Karpas-422 (cell line): ENCODE measurements at places on chromosomes 13 and 19. TPM values are rescaled to one million over a fixed set of nuclear protein-coding genes. Genes with fewer than 3 reads are reported as not detected.

The NAXD gene
- total RNA-seq = 16.5 and 20.6 TPM in 2 replicates

The KASH5 gene
- total RNA-seq = 0.52 and 0.65 TPM in 2 replicates

- peaks cover 26% of the 10 kb centered on the region for H3K4me1 ChIP-seq
- no peak for DNase-seq
- H3K4me3 ChIP-seq = peak overlapping the region; percentile 61; the same call in 1 of the 2 replicates
- no peaks in the 10 kb centered on the region for H3K36me3 ChIP-seq
- H3K27me3 ChIP-seq = no peaks in the 10 kb centered on the region
Observed at GRCh38 chr19:4635754-4636116, 3.6 kb upstream of the TNFAIP8L1 start.

GRCh38 chr19:835210-835810 is 5.5 kb upstream of the PRTN3 start:
- DNase-seq = no peak
- no peaks in the 10 kb centered on the region for H3K27me3 ChIP-seq
- no peaks in the 10 kb centered on the region for H3K4me1 ChIP-seq
- H3K4me3 ChIP-seq = no peak overlapping the region
- no peak overlapping the region for H3K27ac ChIP-seq

DNA sequence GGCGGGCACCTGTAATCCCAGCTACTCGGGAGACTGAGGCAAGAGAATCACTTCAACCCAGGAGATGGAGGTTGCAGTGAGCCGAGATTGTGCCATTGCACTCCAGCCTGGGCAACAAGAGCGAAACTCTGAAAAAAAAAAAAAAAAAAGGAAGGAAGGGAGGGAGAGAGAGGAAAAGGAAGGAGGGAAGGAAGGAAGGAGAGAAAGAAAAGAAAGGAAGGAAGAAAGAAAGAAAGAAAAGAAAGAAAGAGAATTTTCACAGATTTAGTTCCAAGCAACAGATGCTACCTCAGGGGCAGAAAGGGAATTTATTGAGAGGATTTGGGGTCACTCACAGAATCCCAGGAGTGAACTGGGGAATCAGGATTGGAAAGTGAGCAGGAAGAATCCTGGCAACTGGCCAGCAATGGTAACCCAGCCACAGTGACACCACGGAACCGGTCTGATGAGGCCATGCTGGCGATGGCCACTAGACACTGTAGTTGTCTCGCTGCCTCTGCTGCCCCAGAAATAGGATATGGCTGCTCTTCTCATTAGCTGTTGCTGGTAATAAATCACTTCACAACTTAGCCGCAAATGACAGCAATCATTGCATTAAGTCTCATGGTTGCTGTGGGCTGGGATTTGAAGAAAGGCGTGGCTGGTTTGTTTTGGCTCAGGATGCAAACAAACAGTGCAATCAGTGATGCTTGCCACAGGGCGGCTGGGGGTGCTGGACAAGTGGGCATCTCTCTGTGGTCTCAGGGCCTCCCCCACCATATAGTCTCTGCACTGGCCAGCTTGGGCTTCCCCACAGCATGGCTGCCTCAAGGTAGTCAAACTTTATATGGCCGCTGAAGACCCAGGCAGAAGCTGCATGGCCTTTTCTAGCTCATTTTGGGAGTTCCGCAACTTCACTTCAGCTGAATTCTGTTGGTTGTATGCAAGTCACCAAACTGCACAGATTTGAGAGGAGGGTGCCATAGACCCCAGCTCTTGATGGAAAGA is 5.2 kb upstream of the BCAM start:
- no peak for DNase-seq
- no peaks in the 10 kb centered on the region for H3K27me3 ChIP-seq
- H3K4me3 ChIP-seq = no peak overlapping the region
- no peaks in the 10 kb centered on the region for H3K4me1 ChIP-seq

- H3K27me3 ChIP-seq = no peaks in the 10 kb centered on the region
- no peak overlapping the region for H3K27ac ChIP-seq
- H3K36me3 ChIP-seq = peaks cover 13% of the 10 kb centered on the region; the same call in 1 of the 2 replicates
- no peak for DNase-seq
Observed at GRCh38 chr19:8308891-8309291, 733 bp upstream of the CD320 start.

GRCh38 chr13:74243637-74244526 is 109.7 kb upstream of the KLF12 start:
- no peaks in the 10 kb centered on the region for H3K36me3 ChIP-seq
- no peak overlapping the region for H3K4me3 ChIP-seq
- no peak overlapping the region for H3K27ac ChIP-seq
- no peaks in the 10 kb centered on the region for H3K4me1 ChIP-seq
- DNase-seq = no peak
- 0 out of 2 replicates have a peak, but pooled peaks cover 3% of the 10 kb centered on the region for H3K27me3 ChIP-seq

DNA sequence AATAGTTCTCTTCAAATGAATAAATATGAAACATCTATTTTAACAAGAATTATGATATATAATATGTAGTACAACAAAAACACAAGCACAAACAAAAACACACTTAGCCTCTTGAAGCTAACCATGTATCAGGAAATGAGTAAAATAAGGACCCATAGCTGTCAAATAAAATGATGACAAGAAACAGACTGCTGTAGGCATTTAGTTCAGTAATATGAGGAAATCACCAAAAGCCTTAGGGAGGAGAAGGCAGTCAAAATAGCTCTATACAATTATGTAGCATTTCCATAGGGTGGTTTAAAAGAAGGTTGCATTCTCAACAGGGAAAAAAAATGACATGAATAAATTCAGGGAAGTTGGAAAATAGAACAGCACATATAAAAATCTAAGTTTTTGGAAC is 163.4 kb downstream of the PCDH20 start:
- H3K27ac ChIP-seq = no peak overlapping the region
- H3K4me3 ChIP-seq = no peak overlapping the region
- H3K27me3 ChIP-seq = no peaks in the 10 kb centered on the region
- no peak for DNase-seq
- no peaks in the 10 kb centered on the region for H3K36me3 ChIP-seq
- no peaks in the 10 kb centered on the region for H3K4me1 ChIP-seq

DNA sequence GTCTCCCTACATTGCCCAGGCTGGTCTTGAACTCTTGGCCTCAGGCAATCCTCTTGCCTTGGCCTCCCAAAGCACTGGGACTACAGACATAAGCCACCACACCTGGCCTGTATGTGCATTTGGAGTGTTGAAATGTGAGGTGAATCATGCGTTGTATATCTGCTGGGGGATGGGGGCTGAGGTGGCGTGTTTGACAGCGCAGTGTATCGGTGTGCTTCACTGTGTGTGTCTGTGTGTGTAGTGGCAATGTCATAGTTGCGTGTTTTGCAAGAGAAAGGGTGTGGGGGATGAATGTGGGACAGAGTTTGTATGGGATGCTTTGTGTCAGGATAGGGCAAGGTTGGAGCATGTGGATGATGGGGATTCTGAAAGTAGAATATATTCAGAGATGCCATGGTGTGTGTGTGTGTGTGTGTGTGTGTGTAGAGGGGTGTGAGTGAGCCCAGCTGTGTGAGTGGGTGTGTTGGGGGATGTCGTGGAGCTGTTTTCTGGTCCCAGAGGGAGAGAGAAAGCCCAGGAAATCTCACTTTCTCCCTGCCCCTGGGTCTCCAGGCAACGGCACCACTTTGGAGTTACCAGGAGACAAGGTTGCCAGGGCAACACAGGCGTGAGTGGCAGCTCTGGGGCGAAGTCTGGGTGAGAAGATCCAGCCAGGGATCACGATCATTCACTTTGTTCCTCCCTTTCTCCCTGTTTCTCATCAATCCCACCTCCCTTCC is 1.1 kb upstream of the SWSAP1 start:
- H3K4me3 ChIP-seq = peak overlapping the region; percentile 86; the same call in 1 of the 2 replicates
- no peaks in the 10 kb centered on the region for H3K27me3 ChIP-seq
- 0 out of 2 replicates have a peak, but pooled peaks cover 4% of the 10 kb centered on the region for H3K36me3 ChIP-seq

- no peak overlapping the region for H3K4me3 ChIP-seq
- peaks cover 11% of the 10 kb centered on the region for H3K4me1 ChIP-seq
Observed at GRCh38 chr19:11370744-11371143, 3.7 kb upstream of the SWSAP1 start.

DNA sequence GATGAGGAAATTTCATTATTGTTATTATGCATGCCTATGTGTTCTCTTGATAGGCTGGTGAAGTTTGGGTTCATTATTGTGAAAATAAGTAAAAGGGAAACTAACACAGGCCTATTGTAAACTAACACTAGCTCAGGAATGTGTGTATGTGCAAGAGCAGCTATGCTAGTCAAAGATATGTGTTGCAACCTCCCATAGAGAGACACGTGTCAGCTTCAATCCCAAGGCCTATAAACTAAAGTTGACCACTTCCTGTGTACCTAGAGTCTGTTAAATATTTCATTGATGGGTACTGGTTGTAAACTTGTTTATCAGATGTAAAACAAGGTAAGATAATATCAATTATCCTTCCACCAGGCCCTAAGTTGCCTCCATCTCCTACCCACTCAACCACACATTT is 44.7 kb upstream of the ZNF30 start:
- DNase-seq = no peak
- H3K36me3 ChIP-seq = no peaks in the 10 kb centered on the region
- no peak overlapping the region for H3K27ac ChIP-seq
- no peak overlapping the region for H3K4me3 ChIP-seq
- H3K4me1 ChIP-seq = no peaks in the 10 kb centered on the region
